ENCODE measurements at places on chromosomes 3 and 15.

DNA sequence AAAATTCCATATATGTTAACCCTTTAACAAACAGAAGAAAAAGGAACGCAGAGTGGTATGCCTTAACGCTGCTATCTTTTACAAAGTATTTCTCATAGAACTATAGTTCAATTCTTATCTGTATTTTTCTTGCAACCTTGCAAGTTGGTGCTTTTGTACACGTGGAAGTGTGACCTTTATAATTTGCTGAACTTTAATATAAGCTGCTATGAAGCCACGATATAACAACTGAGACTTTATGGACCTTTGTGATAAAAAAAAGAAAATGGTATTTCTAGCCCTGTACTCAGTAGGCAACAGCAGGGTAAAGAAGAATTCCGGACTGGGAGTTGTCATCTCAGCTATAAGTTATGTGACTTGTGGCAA is 6.3 kb upstream of the TFG start:
- no peak for DNase-seq

DNA sequence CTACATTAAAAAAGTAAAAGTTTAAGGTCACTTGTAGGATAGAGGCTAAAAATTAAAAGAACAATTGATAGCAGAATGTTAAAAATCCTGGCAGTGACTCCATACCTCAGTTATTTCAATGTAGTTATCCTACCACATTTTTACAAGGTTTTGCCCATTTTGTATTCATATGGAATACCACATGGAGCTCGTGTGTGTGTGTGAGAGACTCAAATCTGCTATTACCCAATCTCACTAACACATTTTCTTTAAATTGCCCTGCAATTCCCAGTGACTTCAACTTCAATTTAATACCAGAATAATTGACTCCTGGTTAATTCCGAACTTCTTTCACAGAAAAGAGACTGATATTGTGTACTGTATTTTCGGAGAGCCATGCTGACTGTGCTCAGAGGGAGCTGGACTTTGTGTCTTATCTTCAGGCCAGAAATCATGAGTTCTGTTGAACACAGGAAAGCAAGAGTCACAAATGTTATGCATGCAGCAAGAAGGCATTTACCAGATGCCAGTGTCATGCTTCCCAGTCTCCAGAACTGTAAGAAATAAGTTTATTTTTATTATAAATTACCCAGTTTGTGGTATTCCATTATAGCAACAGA is 529.0 kb upstream of the NECTIN3 start:
- DNase-seq, result no peak

- no peak for DNase-seq
Observed at GRCh38 chr3:46604127-46604526, 8.2 kb upstream of the FAM240A start.

DNA sequence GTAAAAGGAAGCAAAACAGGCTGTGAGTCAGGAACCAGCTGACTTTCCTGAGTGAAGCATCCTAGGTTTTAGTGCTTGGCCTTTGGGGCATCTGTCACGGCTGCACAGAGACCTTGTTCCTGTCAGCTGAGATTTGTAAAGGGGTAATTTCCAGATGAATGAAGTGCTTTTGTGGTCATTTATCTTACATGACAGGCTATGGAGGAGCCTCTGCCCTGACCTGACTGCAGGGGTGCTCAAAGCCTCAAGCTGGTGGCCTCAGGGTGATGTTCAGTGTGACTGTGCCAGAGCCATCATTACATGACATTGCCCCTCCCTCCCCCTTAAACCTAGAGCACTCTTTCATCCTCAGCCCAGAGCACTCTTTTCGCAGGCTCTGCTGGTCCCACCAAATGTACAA is 132.5 kb downstream of the ARNT2 start:
- DNase-seq, result no peak

DNA sequence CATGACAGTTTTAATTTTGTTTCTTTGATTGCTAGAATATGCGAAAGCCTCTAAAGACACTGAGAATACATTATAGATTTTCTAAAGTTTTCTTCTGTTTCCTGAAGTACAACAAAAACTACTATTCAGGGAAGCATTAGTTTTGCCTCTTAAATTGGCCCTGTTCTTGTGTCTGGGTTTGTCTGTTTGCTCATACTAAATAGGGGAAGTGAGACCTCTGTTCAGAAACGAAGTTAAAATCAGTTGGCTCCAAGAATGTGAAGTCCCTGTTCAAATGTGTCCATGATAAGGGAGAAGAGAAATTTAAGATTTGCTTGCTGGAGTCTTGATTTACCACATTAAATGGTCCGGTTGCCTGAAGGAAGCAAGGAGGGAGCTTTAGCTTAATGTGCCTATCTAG is 327.3 kb upstream of the GBE1 start:
- no peak for DNase-seq

DNA sequence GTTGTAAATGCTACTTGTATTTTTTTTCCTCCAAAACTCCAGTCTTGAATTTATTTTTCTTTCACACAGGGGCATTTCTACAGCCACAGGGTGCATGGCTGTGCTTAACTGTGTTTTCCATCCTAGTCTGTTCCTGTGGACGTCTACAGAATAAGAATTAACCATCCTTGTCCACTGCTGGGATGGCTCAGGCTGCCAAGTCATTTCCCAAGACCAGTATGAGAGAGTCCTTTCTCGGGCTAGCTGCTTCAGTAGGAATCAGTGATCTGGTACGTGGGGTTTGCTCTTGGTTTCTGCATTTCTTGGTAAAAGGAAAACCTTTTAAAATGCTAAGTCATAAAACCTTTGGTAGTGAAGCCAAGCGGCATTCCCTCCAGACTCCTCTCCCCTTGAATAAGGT is 29.8 kb downstream of the CHDH start:
- DNase-seq, result no peak

DNA sequence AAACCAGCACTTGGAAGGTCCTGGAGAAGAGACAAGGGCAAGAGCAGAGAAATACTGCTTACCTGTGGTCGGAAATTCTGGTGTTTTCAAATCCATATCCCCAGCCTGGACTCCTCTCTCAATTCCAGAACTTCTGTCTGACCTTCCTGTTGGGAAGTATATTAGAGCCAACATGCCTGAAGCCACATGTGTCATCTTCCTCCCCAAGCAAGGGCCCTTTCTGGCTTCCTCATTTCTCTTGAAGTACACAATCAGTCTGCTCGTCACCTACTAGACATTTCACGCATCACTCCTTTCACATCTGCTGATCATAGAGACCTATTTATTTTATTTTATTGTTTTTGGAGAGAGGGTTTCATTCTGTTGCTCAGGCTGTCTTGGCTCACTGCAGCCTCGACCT is 8.4 kb downstream of the PARP14 start:
- DNase-seq, result no peak

GRCh38 chr15:38660738-38661137 is 96.1 kb upstream of the RASGRP1 start:
- no peak for DNase-seq

DNA sequence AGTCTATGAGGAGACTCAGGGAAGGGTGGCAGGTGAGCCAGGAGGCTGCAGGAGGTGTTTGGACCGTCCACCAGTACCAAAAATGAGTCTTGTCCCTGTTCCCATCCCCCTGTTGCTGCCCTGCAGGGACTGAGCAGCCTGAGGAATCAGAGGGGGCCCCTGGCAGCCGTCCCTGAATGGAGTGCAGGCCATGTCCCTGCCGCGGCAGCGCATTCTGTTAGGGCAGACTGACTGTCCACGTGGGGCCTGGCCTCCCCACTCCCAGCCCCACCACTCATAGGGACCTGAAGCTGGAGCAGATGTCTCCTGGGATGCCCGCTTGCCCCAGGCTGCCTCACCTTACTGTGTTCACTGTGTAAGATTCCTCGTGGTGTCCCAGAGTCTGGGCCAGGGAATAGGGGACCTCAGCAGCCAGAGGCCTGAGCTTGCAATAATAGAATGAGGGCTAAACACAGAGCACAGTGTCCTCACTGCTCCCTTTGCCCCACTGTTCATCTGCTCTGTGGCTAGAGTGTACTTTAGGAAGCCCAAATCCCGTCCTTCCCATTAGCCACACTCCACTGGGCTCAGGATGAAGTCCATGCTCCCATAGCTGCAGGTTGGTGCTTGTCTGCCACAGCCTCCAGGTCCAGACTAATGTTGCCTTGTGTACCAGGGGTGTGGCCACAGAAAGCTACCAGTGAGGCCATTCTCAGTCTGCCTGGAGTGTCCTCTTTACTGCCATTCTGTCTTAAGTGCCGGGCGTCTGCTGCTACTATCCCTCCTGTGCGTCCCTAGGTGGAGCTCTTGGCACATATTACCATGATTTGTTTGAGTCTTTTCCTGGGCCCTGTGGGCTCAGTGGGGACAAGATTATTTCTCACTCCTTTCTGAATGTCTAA is 63.2 kb downstream of the HCN4 start:
- peak; percentile 13 for DNase-seq

DNA sequence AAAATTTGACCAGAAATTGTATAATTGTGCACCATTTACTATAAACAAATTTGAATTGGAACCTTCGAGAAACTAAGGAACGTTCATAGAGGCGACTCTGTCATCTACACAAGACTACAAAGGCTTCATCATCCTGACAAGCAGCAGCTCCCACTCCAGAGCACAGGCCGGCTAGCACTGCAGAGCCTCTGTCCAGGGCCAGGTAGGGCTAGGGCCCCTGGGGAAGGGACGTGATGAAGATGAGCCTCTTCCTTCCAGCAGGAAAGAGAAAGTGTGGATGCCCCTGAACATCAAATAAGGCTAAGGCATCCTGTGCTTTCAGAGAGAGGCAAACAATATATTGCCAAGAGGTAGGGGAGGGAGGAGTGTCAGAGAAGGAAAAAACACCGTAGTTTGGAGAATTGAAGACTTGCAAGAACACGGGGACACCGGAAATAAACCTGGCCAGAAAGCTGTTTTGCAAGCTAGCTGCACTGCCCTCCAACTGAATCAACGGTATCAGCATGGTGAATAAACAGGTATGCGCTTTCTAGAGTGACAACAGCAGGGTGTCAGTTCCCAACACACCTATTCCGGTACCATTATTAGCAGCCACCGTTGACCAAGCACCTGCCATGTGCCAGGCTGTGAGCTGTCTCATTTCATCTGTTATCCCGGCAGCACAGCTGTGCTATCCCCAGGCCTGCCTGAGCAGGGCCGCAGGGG is 12.4 kb downstream of the XXYLT1 start:
- no peak for DNase-seq

- DNase-seq, result no peak
Observed at GRCh38 chr3:3335903-3336302, 156.4 kb upstream of the CRBN start.

GRCh38 chr3:71657831-71658530 is 67.2 kb downstream of the EIF4E3 start:
- DNase-seq, result no peak

- no peak for DNase-seq
Observed at GRCh38 chr3:54180921-54181320, 58.6 kb downstream of the CACNA2D3 start.

- no peak for DNase-seq
Observed at GRCh38 chr3:22704166-22704565, 499.0 kb upstream of the UBE2E2 start.

DNA sequence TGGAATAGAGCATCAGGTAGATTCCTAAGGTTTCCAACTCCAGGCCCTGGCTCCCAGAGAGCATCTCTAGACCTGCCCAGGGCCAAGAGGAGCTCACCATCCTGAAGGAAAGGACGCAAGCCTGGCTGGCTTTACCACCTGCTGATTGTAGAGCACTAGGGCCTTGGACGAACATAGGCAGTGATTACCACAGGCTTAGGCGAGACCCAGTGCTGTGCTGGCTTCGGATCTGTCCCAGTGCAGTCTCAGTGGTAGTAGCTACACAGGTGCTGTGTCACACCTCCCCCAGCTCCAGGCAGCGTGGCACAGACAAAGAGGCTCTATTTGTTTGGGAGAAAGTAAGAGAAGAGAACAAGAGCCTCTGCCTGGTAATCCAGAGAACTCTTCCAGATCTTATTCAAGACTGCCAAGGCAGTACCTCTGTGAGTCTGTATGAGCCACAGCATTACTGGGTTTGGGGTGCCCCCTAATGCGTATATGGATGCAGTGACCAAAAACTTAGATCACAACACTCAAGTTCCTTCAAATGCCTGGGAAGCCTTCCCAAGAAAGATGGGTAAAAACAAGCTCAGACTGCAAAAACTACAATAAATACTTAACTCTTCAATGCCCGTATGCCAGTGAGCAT is 25.4 kb downstream of the ISG20 start:
- DNase-seq, result no peak

GRCh38 chr3:170056710-170057454 is 19.1 kb downstream of the GPR160 start:
- no peak for DNase-seq

GRCh38 chr15:98889930-98890695 is 117.5 kb downstream of the PGPEP1L start:
- peak; percentile 44 for DNase-seq

DNA sequence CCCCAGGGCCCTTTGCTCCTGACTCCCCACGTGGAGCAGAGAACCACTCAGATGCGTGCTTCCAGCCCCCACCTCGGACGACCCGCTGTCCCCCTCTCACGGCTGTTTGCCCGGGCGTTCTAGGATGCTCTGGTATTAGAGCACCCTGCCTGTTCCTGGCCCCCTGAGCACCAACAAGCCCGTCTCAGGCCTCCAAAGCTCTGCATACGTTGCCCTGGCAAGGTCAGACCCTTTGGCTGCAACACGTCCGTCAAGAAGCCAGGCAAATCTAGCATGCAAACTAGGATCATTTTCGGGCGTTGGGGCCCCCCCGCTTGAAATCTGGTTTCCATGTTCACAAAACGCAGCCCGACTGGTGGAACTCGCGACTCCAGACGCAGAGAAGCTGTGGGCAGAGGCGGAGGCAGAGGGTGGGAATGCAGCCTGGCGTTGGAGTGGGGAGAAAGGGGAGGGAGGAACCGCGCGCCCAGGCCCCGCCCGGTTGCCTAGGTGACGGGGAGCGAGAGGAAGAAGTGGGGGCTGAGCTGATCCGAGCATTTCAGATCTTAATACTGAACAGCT is 86.2 kb upstream of the PIAS1 start:
- peak; percentile 8 for DNase-seq

DNA sequence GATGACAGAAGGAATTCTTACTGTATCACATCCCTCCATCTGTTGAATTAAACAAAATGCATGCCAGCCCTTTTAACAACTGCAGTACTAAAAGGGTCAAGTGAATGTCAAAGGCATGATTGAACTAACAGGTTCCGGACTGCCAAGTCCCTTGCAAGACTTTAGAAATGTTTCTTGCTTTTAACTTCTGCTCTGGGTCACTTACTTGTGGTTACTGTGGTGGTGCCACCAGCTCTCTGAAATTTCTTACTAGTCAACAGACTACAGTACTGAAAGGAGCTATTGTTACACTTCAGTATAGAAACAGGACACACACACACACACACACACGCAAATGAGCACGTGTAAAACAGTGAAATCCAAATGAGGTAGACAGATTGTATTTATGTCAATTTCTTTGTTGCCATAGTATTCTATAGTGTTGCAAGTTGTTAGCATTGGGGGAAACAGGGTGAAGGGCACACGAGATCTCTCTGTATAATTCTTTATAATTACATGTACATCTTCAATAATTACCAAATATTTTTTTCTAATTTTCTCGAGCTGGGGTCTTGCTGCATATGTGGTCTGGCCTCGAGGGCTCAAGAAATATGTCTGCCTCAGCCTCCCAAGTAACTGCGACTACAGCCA is 79.9 kb upstream of the SLC25A26 start:
- no peak for DNase-seq

GRCh38 chr15:66023311-66023972 is 154.2 kb downstream of the RAB11A start:
- DNase-seq, result no peak

GRCh38 chr3:183260167-183260904 is 7.3 kb downstream of the B3GNT5 start:
- no peak for DNase-seq

All from AG04450 (cell line).